ENCODE measurements at places on chromosomes 4 and X. TPM values are rescaled to one million over a fixed set of nuclear protein-coding genes. Genes with fewer than 3 reads are reported as not detected.
A peak's percentile ranks its signal among the peaks of the same experiment; 100 is the strongest.

DNA sequence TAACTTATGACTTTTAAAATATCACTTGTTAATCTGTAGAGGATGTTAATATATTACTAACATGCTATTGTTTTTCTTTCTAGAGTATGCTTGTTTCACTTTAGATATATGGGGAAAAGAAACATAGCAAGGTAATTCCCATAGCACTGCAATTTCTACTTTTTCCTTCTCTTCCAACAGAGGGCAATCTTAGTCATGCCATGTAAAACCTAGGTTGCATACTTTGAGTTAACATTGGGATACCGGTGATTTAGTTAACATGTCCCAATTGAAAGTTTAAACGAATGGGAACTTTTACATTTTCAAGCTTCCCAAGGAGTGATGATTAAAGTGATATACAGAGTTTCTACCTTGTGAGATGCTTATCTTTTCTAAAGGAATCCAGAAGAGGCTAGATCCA lies 89.4 kb upstream of the IL13RA1 start:
- no peaks in the 10 kb centered on the region for H3K4me1 ChIP-seq
- H3K27me3 ChIP-seq = no peaks in the 10 kb centered on the region
- H3K27ac ChIP-seq = no peak overlapping the region
- peak; percentile 9 for DNase-seq
- no peak overlapping the region for H3K4me3 ChIP-seq

GRCh38 chr4:58522765-58523382 lies 1412.7 kb upstream of the IGFBP7 start:
- H3K27me3 ChIP-seq = no peaks in the 10 kb centered on the region
- H3K36me3 ChIP-seq = no peaks in the 10 kb centered on the region
- no peaks in the 10 kb centered on the region for H3K4me1 ChIP-seq
- no peak overlapping the region for H3K27ac ChIP-seq
- H3K4me3 ChIP-seq = no peak overlapping the region

GRCh38 chr4:4492161-4492847 lies 49.5 kb downstream of the STX18 start:
- peak overlapping the region; percentile 7 for H3K4me3 ChIP-seq
- H3K36me3 ChIP-seq = no peaks in the 10 kb centered on the region
- H3K27ac ChIP-seq = no peak overlapping the region
- peaks cover 15% of the 10 kb centered on the region for H3K4me1 ChIP-seq

Gene SATL1
- not detected for total RNA-seq

Gene CT45A5
- total RNA-seq = not detected

Gene SCD5
- total RNA-seq = 10.5 TPM

GRCh38 chrX:118047446-118048186 lies 69.0 kb downstream of the KLHL13 start:
- H3K27me3 ChIP-seq = no peaks in the 10 kb centered on the region
- no peaks in the 10 kb centered on the region for H3K36me3 ChIP-seq
- H3K4me3 ChIP-seq = no peak overlapping the region
- H3K27ac ChIP-seq = no peak overlapping the region
- no peaks in the 10 kb centered on the region for H3K4me1 ChIP-seq

DNA sequence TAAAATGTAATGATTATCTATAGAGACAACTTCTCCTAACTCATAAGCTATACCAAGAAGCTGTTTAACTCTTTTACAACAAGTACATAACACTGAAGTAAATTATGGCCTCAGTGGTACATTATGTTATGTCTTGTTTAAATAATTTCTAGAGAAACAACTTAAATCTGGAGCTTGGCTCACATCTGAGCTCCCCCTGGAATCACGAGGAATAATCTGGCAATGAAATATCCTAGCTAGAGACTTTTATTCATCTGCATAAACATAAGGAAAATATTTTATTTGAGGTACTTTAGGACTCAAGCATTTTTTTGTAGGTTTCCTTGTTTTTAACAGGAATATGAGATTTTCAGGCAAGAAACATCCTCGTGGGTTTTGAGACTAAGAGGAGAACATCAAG lies 354.7 kb upstream of the SLC7A11 start:
- H3K4me1 ChIP-seq = no peaks in the 10 kb centered on the region
- no peak for DNase-seq
- no peak overlapping the region for H3K4me3 ChIP-seq
- H3K27me3 ChIP-seq = no peaks in the 10 kb centered on the region

Gene SLC30A9
- total RNA-seq = 56.5 TPM

DNA sequence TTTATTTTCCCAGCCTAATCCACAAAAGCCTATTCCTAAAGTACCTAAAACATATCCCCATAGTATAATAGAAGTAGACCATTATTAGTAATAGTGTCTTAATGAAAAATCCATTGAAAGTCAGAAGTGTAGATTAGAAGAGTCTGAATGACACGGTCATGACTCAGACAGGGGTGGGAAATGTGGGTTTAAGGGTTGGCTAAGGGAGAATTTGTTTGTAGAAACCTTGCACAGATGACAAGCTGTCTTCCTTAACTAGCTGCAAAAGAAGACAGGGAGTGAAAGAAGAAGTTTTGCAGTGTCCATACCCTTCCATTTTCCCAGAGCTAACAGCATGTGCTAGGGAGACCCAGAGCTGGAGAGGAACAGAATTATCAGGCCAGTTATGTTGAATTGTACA lies 242.7 kb upstream of the ETNPPL start:
- no peaks in the 10 kb centered on the region for H3K36me3 ChIP-seq
- DNase-seq = peak; percentile 27

Gene BST1
- total RNA-seq = 15.7 TPM

Measured in fibroblast of lung (primary cell).